ENCODE measurements at places on chromosomes 13 and 19.

DNA sequence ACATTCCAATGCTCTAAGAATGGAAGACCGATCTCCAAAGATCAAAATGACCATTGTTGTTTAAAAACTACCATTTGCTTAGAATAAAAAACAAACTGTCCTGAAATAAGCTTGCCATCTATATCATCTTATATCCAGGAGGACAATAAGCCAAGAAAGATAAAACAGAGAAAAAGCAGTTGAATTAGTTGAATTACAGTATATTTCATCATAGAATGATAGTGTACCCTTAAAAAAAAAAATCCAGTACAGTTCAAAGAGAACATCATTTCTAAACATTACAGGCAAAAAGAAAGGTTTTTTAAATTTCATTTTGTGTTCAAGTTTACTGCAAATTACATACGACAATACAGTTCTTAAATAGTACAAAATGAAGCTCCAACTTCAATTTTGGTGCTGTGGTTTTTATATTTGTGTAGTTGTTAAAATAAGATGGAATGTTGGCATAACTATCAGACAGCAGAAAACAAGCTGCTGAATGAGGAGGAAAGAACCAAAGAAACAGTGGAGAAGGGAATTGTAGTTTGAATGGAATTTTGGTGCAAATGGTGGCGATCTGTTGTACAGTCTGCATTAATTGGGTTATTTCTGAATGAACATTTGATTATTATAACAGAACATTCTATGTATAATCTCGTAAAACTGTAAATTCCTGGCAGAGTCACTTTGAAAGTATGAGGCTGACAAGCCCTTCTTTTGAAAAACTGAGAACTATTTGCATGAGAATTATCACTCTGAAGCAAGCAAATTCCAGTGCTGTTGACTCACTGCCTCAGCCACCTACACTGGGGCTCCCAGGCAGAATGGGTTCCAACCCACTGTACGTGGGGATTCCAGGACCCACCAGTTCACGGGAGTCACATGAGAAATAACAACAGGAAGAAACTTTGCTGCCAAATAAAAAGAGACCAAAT, 37.7 kb downstream of the LHFPL6 start:
- DNase-seq: peak; percentile 97

DNA sequence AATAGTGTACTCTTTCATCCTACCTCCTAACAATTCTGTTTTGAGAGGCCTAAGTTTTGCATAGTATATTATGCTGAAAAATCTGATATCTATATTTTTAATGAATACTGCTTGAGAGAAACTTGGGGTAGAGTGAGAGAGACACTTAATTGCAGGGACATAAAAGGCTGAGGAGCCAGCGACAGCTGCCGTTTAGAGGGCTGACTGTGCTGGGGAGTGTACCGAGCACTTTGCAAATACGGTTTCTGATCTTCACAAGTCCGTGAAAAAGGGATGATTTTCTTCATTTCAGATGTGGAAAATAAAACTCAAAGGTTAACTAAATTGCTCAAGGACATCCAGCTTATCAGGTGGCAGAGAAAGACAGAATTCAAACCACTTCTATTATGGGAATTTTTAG, 97.4 kb downstream of the CAB39L start:
- no peak for DNase-seq

GRCh38 chr19:10617409-10618121, 7.8 kb upstream of the SLC44A2 start:
- DNase-seq: peak; percentile 94

DNA sequence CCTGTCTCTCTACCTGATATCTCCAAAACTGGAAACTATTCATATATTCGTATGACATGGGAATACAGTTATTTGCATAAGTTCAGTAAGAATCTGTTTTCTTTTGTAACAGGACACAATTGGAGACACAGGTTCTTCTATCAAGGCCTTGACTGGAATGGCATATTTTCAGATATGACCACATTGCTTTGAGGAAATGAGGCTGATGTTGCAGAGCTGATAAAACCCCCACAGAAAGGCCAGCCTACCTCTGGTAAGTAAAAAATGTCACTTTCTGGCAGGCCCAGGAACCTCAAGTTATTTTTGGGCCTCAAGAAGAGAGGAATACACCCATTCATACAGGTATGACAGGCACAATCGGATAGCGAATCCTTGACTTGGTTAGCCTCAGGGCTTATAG, 29.5 kb upstream of the KBTBD6 start:
- no peak for DNase-seq

- peak; percentile 54 for DNase-seq
Measured at GRCh38 chr13:34577051-34577450, 365.0 kb upstream of the NBEA start.

- no peak for DNase-seq
Measured at GRCh38 chr13:37375071-37375470, 223.5 kb downstream of the POSTN start.

DNA sequence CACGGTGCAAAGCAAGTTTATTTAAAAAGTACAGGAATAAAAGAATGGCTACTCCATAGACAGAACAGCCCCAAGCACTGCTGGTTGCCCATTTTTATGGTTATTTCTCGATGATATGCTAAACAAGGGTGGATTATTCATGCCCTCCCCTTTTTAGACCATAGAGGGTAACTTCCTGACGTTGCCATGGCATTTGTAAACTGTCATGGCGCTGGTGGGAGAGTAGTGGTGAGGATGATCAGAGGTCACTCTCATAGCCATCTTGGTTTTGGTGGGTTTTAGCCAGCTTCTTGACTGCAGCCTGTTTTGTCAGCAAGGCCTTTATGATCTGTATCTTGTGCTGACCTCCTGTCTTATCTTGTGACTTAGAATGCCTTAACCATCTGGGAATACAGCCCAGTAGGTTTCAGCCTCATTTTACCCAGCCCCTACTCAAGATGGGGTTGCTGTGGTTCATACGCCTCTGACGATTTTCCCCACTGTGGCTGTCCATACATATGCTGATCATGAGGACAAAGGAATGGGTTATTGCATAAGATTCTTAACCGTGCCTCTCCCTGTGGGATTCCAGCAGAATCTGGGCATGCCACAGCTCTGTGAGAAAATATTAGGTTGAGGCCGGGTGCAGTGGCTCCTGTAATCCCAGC, 36.9 kb upstream of the ZNF507 start:
- no peak for DNase-seq

GRCh38 chr13:27425158-27425917, 919 bp downstream of the GTF3A start:
- peak; percentile 32 for DNase-seq

DNA sequence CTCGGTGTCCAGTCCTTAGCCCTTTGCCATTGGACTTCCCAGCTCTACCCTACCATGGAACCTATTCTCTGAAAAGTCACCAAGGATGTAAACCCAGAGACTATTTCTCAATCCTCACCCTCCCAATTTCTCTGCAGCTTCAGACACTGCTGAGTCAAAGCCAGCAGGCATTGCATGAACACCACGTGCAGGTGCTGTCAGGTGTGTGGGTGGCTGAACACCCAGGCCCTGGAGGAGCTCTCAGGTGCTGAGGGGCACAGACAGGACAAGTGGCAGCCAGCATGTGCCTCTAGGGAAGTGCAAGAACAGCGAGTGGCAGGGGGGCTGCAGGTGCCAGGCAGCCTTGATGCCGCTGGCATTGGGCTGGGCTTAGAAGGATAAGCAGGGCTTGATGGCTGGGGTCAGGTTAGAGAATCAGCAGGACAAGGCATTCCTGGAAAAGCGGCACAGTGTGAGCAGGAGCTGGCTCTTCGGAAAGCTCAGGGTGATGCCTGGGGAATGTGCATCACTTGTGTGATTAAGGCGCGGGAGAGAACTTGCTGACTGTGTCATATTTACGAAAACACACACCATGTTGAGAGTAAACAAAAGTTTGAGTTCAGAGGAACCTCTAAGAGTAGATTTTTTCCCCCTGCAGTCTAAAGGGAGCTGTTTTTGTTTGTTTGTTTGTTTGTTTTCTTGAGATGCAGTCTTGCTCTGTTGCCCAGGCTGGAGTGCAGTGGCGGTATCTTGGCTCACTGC, 83.8 kb downstream of the LNX2 start:
- no peak for DNase-seq

Measured in EL (cell line).